ENCODE measurements at places on chromosomes 1 and 21.
A peak's percentile ranks its signal among the peaks of the same experiment; 100 is the strongest.

- no peak for DNase-seq
These were observed 205.0 kb downstream of the KCTD3 start for GRCh38 chr1:215772151-215772550.

GRCh38 chr1:204971517-204972336, 71.3 kb upstream of the CNTN2 start:
- no peak for DNase-seq

GRCh38 chr1:155226188-155226909, 17.9 kb downstream of the MTX1 start:
- DNase-seq, result peak; percentile 79

DNA sequence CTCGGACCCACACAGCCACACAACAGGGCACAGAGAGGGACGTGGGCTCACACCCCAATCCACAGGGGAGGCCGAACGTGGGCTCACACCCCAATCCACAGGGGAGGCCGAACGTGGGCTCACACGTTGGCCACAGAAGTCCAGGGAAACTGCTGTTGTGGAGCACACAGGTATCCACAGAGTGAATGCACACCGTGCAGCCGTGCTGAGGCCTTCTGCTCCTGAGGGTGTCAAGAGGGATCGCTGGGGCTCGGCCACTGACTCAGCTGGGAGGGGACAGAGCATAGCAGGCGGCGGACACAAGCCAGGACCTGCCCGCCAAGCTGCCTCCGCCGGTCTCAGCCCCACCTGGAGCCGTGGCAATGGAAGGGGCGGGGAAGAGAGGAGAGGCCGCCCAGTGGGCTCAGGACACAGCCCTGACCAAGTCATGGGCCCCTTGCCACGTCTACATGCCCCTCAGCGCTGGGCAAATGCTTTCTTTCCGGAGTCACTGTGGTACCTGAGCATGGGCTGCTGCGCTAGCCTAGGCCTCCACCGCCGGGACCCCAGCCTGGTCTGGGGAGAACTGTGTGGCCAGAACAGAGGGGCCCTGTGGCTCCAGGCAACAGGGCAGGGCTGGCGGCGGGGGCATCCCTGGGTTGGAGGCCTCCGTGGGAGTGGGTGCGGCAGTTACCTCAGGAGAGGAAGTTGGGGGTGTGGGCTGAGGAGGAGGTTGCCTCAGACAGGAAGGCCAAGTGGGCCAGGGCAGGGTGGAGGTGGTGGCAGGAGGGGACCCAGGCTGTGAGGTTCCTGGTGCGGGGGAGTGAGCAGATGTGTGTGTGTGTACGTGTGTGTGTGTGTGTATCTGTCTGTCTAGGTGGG, 1.2 kb downstream of the SYTL1 start:
- no peak for DNase-seq

- DNase-seq, result no peak
These were observed 3880.5 kb downstream of the SRGAP2C start for GRCh38 chr1:125065092-125065820.

GRCh38 chr1:112395256-112395820, 676 bp upstream of the CTTNBP2NL start:
- no peak for DNase-seq

GRCh38 chr1:98661544-98662355, at the start of gene SNX7:
SNX7 (plus strand) TSS chr1:98661721; CDS start chr1:98661732, 11 bp downstream.
- peak; percentile 87 for DNase-seq

DNA sequence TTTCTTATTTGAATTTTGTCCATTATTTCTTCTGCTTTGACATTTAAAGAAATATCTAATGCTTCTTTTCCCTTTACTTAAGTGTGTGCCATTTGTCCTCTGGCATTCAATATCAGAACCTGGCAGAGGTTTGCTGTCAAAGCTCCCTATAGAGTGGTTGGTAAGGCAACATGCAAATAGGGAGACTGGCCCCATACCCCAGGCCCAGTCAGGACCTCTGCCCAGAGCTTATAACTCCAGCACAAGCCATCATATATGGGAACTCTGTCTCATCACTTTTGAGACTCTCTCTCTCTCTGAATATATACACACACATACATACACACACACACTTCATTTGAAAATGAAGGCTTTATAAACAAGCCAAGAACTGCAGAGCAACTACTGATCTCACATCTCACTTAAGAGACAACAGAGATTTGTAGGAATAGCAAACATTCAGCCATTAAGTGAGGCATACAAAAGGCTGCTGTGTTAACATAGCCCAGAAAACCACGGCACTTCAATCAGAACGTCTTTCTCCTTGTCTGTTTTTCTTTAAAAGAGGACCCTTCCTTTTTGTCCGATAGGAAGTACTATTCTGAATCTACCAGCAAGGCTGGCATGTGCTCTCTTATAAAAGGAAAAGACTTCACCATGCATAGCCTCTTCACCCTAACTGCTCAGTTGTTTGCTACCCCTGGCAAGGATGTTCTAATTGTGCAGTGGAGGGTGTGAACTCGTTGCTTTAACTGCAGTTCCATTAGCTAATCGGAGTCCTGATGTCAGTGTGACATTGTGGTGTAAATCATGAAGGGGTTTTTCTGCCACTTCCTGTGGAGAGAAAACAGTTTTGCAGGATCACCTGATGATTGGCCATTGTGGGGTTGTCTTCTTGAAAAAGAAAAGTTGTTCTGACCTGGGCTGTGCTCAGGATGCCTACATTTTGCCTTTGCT, 101.7 kb downstream of the NR5A2 start:
- DNase-seq, result no peak

- no peak for DNase-seq
These were observed 116.6 kb downstream of the SETD4 start for GRCh38 chr21:35943752-35944151.

DNA sequence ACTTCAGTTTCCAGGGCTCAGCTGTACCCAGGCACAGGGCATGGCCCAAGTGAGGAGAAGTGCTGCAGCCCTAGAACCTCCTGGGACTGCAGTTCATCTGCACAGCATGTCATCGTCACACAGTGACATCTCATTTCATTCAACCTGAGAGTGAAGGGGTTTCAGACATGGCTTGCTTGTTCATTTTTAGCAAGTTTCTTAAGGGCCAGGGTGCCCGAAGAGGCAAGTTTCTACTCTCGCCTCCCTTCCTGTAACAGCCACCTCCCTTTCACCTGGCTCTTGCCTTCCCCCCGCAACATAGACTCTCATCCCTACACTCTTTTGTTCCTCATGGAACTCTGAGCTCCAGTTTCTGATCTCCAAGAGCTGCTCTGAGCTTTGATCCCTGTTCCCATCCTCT, 108.1 kb downstream of the C1orf21 start:
- DNase-seq, result no peak

DNA sequence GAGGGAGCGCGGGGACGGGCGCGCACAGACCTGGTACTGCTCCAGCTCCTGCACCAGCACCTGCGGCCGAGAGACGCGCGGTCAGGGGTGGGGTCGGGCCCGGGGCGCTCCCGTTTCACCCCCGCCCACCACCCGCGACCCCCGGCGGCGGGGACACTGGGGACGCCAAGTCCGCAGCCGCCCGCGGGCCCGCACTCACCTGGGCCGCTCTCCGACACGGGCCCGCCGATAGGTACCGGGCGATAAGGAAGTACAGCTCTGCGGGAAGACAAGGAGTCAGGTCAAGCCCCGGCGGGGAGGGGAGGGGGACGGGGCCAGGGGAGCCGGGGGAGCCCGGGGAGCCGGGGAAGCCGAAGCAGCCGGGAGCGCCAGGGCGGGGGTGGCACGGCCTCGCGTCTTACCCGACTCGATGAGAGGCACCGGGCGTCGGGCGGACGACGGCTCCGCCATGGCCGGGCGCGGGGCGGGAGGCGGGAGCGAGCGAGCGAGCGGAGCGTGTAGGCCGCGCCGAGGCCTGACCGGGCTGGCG, 326 bp downstream of the BRWD1 start:
- DNase-seq, result no peak

DNA sequence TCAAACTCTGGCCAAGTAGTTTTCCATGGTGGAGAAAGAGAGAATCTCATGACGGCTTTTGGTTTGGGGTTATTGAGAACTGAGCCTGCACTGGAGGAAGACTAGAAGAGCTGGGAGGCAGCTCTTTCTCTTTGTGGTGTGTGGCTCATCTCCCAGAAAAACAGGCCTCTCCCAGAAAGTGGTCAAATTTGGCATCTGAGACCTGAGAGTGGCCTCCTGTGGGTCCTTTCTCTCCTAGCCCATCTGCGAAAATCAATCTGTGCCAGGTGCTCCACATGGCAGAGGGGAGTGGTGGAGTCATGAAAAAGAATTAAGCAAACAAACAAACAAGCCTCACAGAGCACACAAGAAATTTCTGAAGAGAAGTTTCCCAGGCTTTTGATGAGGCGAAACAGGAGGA, 305.0 kb downstream of the ST6GALNAC3 start:
- no peak for DNase-seq

GRCh38 chr1:94608852-94609530, 67.4 kb upstream of the F3 start:
- DNase-seq, result no peak

- no peak for DNase-seq
These were observed 12.7 kb downstream of the ERRFI1 start for GRCh38 chr1:8013399-8013798.
